NCI-H1417 treated with DMSO at 0.1 percent for 48 hours (cell line): ENCODE measurements at places on chromosomes 16 and 17.

DNA sequence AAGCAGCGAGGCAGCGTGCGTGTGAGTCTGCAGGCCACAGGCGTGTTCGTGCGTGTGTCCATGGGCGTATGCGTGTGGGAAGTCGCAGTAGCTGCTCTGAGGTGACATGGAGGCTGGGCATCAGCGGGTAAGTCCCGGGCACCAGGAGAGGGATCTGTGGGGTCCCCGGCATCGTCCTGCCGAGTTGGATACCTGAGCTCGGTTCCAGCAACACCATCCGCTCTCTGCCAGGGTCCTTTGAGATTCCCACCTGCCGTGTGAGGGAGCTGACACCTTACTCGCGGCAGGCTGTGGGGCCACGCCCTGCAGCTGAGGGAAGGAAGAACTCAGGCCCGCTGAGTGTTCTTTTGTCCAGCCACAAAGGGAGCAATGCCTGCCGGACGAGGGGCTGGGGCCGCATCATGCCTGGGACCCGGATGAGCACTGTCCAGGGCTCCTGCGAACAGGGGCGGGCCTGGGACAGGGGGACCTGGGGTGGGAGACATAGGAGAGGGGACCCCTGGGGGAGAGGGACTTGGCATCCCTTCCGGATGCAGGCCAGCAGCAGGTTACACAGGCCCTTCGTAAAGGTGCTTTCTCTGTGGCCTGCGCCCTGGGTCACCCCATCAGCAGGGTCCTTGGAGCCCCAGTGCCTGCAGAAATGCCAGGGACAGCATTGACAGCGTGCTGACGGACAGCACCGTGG, 5.0 kb upstream of the SNAI3 start:
- no peak for DNase-seq

DNA sequence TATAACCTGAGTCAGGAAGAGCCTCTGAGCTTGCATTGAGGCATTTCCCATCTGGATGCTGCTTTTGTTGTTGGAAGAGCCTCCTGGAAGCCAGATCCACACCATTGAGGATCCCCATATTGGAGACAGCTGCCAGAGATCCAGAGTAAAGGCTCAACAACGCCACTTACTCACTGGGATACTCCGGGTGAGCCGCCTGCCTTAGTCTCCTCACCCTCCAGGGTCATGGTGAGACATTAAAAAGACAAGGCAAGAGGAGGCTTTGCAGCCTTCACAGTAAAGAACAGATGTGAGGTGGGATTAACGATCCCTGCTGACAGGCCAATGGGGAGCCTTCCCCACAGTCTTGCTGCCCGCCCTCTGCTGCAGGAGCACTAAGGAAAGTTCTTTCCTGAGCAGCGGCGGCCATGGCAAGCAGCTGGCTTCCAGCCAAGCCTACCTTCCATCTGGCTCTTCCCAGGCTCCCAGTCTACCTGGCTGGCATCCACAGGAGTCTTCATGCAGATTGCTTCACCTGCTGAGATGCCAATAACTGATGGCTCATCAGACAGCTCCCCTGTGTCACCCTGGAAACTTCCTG, 198.5 kb downstream of the CYLD start:
- no peak for DNase-seq

DNA sequence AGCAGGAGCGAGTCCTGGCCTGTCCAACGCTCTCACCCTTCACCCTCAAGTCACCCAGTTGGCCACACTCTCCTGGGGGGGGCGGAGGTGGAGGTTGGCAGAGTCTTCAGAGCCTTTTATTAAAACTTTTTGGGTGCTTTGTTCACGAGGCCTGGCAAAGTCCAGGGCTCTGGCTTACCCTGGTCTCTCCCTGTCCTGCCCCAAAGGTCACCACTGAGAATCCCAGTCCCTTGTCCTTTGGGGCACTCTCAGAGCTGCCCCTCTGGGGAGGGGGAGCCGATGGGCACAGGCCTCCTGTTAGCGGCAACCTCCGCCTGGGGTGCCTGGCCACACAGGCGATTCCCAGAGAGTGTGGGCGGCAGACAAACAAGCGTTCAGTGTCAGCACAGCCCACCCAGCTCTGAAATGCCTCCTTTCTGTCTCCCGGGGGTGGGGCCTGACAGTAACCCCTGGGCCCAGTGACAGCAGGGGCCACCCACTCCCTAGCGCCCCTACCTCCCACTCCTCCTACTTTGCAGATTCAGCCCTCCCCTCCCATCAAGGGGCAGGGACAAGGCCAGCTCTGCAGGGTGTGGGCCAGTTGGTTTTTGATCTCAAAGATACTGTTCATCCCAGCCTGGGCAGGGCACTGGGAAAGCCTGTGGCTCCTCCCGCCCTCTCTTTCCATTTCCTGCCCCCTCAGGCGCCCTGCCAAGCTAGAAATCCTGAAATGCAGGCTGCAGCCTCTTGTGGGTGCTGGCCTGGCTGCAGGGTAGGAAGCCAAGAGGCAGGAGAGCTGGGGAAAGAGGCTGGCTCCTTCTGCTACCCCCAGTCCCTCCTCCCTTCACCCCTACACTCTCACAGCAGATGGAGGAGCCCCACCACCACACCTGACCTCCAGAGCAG, 36.6 kb upstream of the EMP2 start:
- no peak for DNase-seq

- DNase-seq = no peak
Observed at GRCh38 chr17:74759243-74759801, 10.9 kb downstream of the NHERF1 start.

GRCh38 chr17:38315497-38315896, 18.5 kb downstream of the MRPL45 start:
- no peak for DNase-seq

- DNase-seq = no peak
Observed at GRCh38 chr17:28875848-28876550, 21.2 kb downstream of the ERAL1 start.

GRCh38 chr16:47064775-47065174, 79.0 kb downstream of the NETO2 start:
- DNase-seq = no peak

- DNase-seq = no peak
Observed at GRCh38 chr17:5562661-5563360, 21.5 kb downstream of the NLRP1 start.

GRCh38 chr16:4775005-4775404, 8.0 kb upstream of the ZNF500 start:
- no peak for DNase-seq

GRCh38 chr17:77867308-77867781, 91.2 kb upstream of the TNRC6C start:
- no peak for DNase-seq

GRCh38 chr17:79801156-79802038, 4.5 kb upstream of the CBX8 start:
- no peak for DNase-seq

GRCh38 chr17:72394531-72394930, 273.7 kb downstream of the SOX9 start:
- no peak for DNase-seq

DNA sequence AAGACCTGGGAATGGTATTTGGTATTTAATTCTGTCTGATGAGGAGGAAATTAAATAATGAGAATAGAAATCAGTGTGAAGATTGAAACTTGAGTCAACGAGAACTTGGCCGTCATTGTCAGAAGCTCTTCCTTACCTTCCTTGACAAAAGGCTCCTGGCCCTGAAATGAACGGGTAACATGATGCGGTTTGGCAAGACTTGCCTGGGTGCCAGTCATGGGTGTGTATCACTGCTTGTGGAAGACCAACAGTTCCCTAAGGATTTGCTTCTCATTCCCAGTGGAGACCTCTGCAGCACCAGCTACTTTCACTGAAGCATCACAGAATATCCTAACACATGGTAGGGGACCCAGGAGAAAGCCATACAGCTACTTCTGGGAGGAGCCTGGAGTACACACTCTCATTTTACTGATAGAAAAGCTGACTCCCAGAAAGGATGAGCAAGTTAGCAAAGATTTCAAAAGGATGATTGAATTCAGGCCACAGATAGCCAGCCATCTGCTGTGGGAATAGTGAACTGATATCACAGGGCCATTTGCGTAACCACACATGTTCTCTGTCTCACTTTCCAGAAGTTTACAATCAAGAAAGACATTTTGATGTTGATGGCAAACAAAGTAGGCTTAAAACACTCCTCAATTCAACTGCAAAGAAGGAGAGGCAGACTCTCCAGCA, 258.1 kb upstream of the SALL1 start:
- no peak for DNase-seq

- no peak for DNase-seq
Observed at GRCh38 chr16:67528870-67529581, 397 bp downstream of the RIPOR1 start.

DNA sequence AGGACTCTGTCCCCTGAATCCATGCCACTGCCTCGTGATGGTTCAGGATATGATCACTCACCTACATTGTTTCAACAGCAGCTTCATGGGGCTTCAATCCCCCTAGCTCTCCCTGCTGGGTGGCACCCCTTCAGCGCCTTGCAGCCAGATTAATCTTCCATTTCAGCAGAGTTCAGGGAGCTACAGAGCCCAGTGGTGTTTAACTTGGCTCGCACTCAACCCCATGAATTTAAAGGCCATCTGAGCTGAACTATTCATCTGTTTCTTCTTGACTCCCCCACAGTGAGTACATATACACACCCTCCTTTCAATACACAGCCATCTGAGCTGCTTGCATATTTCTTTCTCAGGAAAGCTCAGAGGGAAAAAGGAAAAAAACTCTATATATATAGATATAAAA, 202.8 kb upstream of the C16orf82 start:
- DNase-seq = no peak

GRCh38 chr16:54462771-54463170, 176.2 kb upstream of the IRX3 start:
- DNase-seq = no peak

DNA sequence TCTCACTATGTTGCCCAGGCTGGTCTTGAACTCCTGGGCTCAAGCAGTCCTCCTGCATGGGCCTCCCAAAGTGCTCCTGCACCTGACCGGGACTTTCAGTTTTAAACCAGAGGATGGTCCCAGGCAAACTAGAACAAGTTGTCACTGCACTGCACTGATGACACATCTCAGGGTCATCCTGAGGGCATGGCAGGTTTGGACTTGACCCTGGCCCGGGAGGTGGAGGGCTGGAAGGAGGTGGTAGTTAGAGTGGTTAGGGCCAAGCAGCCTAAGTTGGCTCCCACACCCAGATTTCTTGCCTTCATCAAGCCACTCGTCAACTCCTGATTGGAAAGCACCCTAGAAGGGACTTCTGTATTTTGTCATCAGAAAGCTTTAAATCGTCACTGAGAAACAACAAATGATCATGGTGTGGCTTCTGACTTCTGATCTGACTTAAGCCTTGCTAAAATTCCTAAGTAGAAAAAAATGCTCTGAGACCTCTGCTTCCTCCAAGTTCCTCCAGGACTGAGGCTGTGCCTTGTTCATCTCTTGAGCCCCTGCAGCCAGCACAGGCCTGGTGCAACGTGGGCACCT, 43.5 kb downstream of the EMP2 start:
- no peak for DNase-seq

GRCh38 chr16:14284930-14285512, 213.9 kb downstream of the MRTFB start:
- DNase-seq = no peak

GRCh38 chr16:2151188-2152091, 3.0 kb downstream of the RAB26 start:
- DNase-seq = no peak

DNA sequence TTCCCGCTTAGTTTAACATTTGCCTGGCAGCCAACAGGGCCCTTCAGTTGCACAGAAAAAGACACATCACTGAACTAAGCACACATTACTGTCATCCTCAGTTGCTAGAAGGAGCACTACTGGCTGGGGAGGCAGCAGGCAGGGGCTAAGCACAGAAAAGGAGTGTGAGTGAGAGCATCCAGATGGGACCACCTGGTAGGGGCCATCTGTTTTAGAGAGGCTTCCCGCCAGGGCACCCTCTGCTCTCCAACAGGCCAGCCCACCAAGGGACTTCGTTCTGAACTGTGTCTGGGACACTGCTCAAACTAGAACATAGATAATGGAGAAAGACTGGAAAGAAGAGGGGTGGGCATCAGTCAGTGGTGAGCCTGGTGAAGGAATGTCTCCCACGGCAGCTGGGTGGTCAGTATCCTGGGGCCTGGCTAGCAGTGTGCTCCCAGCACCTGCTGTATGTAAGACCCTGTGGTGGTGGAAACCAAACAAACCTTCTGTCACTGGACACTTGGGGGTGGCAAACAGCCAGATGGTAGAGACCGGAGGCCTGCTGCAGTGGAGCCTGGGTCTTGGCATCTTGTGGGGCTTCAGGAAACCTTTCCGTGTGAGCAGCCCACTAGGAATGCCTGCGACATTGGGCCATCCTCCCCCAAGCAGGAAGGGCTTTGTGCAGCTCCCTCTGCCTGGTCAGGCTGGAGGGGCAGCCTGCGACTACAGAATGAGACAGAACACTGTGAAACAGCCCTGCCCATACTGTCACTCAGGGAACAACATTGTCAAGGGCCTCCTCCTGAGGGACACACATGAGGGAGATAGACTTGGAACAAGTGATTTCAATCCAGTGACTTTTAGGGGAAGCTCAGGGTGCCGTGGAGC, 12.8 kb upstream of the RANGRF start:
- DNase-seq = no peak

DNA sequence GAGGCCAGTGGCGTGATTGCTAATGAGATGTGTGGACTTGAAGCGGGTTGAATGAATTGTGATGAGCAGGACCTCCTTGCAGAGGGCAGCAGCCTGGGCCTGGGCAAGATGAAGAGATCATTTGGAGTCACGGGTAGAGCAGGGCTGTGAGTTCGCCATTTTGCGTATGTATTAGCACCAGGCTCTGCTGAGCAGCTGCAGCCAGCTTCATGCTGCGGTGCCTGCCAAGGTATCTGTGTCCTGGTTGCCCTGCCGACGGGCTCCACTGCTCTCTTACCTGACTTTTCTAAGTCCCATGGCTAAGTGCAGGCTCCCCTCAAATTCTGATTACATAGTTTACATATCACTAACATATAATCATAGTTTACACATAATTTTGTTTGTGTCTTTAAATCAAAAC, 295.7 kb downstream of the SNX29 start:
- DNase-seq = no peak

GRCh38 chr17:78523934-78524655, 53.1 kb downstream of the DNAH17 start:
- DNase-seq = no peak

DNA sequence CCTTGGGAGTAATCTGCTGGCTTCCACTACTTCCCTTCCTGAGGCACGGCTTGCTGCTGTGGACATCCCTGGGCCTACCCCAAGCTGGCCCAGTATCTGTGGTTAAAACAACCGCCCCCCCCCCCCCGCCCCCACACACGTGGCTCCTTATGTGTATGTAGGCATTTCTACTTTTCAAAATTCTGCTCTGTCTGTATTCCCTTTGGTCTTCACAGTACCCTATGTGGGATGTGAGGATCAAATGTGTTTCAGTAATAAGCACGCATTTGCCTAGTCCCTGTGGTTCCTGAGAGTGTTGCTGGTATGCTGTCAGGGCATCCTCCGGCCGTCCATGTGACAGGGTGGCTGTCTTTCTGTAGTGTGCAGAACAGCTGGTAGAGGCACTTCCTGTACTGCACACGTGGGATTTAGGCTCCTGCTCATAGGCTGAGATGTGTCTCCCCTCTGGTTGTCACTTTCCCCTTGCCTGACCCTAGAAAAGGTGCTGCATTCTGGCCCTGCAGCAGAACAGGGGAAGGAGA, 2.2 kb downstream of the NT5M start:
- DNase-seq = no peak

DNA sequence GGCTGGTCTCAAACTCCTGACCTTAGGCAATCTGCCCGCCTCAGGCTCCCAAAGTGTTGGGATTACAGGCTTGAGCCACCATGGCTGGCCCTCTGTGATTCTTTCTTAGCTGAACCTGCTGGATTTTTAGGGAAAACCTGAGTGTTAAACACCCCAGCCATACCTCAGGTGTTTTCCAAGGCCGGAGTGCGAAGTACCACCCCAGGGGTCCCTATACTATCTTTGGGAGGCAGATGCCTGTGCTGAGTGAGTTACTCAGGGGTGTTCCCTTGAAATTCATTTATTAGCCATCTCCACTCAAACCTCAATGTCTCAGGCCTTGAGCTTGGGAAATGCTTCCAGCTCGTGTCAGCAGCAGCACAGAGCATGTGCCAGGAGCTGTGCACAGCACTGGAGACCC, 432.7 kb downstream of the SLC39A11 start:
- DNase-seq = no peak
